ENCODE measurements at places on chromosomes 13 and 19. TPM values are rescaled to one million over a fixed set of nuclear protein-coding genes. Genes with fewer than 3 reads are reported as not detected.

DNA sequence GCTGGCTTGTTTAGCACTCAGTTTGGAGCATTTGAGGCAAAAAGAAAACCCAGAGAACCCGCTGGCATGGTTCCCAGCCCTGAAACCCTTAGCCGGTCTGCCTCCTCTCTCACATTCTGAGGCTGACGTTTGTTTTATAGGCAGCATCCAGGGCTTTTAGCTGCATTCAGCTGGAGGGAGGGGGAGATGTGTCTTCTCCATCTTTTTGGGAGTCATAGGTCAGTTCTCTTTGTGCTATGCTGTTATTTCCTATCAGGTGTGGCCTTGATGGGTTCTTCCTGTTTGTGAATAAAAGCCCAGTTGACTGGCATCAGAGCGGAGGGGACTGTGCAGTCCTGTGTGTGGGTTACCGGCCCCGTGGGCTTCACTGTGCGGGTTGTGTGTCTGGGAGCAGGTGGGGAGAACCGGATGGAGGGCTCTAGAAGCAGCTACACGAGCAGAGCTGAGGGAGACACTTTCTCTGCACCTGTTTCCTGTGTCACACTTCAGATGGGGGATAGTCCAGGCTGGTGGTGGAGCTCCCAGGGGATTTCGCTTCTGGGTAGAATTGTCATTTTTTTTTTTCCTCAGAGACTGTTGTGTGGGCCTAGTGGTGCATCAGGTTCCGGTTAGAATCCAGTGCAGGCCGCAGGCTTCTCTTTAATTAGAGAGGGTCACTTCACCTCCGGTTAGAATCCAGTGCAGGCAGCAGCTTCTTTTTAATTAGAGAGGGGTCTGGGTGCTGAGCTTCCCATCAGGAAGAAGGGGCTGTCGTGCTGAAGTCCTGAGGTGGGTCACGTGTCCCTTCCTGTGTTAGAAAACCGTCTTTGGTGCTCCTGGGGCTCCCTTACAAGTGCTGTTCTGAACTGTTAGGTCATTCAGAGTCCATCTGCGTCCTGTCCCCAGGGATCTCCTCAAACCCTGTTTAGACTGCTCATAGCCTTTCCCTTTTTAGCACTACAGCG, 69.6 kb downstream of the ARHGEF7 start:
- DNase-seq = no peak

DNA sequence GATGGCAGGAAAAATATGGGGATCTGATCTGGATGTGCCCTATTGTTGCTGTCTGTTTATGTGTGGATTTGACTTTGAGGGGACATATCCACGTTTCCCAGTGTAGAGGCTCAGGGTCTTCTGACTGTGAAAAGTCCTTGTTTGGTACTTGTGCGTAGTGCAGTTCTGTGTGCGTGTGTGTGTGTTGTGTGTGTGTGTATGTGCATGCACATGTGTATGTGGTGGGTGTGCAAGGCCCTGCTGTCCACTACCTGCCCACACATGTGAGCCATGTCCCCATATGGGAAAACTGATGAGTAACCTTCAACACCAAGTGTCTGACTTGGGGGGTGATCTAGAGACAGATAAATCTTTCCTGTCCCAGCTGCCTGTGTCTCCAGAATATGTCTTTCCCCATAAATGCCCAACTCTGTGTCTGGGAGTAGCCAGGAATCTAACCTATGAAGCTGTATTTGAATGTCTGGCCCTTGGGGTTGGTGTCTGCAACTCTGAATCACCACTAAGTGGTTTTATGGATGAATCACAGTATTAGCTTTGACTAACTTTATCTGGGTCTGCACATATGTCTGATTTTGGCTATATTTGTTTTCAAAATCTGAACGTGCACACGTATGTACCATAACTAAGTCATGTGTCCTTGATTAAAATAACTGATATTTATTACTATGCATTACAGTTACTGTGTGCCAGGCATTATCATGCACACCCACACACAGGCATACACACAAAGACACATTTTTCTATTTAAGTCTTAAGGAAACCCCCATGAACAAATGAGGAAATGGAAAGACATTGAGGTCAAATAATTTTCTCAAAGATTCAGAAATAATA, 17.4 kb downstream of the KLK2 start:
- DNase-seq = no peak

GRCh38 chr13:101415358-101416174, 742 bp downstream of the NALCN start:
- no peak for DNase-seq

DNA sequence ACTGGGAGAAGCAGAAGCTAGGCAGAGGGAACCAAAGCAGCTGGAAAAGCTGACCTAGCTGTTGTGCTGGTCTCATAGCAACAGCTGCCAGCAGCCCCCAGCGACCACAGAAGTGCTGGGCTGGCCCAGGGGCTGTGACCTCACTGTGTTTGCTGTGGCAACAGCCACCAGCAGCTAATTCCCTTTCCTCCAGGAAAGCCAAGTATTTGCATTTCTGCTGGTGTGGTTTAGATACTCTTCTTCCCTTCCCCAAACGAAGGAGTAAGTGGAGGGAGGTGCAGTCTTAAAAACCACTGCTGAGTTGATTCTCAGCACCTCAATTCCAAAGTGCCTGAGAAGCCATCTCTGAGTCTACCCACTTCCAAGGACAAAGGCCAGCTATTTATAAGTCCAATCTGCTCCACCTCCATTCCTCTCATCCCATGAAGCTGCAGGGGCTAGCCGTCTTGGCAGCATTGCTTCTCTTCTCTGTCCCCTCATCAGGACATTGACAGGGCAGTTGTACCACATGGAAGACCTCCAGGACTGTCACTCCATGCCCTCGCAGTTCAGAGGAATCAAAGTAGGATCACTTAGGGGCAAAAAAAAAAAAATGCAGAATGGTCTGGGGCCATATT, 11.5 kb upstream of the CCDC97 start:
- DNase-seq = no peak

Gene PIBF1
- 36.4 TPM for total RNA-seq

Gene COX7A1
- total RNA-seq = 66.7 TPM

Gene CBY2
- not detected for total RNA-seq

Gene FFAR2
- 0.36 TPM for total RNA-seq

GRCh38 chr19:10085641-10086590, at the start of gene SHFL:
Gene SHFL (plus strand): TSS chr19:10086317. CDS start chr19:10086428, 111 bp downstream.
- DNase-seq = peak; percentile 80

- DNase-seq = no peak
These were observed 12.0 kb upstream of the CRTC1 start for GRCh38 chr19:18671303-18672043.

- DNase-seq = no peak
These were observed 11.6 kb downstream of the NFILZ start for GRCh38 chr19:8641908-8642547.

GRCh38 chr13:109371066-109371465, 415.3 kb downstream of the IRS2 start:
- DNase-seq = no peak

Gene CYP4F12
- total RNA-seq = 98.1 TPM

- DNase-seq = no peak
These were observed 23.8 kb upstream of the ASF1B start for GRCh38 chr19:14160017-14160703.

- DNase-seq = no peak
These were observed 855.4 kb upstream of the SLITRK1 start for GRCh38 chr13:84737661-84738060.

DNA sequence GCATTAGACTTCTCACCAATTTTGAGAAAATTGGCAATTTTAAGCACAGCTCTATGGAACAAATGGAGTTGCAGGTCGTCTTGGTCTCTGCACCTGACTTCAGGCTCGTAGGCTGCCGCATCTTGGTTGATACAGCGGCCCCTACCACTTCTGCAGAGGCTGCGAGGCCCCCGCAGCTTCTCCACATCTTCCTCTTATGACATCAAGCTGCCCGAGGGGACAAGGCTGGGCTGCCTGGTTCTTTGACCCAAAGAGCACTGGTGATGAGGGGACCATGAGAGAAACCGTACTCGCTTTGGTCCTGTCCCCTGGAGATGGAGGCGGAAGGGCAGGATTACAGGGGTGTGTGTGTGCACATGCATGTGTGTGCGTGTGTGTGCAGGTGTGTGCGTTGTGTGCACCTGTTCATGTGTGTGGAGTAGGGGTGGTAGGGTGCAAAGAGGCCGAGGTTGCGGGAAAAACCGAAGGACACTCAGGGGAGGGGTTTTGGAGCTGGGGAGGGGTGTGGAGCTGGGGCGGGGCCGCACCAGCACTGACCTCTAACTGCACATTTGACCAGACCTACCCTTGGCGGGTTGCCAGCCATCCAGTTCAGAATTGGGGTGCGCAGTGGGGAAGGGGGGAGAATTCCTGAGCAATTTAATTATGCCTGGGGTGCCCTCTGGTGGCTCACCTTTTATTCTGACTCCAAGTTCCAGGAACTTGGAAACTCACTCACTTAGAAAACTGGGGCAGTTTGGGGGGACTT, 65.1 kb upstream of the ARHGEF7 start:
- no peak for DNase-seq

DNA sequence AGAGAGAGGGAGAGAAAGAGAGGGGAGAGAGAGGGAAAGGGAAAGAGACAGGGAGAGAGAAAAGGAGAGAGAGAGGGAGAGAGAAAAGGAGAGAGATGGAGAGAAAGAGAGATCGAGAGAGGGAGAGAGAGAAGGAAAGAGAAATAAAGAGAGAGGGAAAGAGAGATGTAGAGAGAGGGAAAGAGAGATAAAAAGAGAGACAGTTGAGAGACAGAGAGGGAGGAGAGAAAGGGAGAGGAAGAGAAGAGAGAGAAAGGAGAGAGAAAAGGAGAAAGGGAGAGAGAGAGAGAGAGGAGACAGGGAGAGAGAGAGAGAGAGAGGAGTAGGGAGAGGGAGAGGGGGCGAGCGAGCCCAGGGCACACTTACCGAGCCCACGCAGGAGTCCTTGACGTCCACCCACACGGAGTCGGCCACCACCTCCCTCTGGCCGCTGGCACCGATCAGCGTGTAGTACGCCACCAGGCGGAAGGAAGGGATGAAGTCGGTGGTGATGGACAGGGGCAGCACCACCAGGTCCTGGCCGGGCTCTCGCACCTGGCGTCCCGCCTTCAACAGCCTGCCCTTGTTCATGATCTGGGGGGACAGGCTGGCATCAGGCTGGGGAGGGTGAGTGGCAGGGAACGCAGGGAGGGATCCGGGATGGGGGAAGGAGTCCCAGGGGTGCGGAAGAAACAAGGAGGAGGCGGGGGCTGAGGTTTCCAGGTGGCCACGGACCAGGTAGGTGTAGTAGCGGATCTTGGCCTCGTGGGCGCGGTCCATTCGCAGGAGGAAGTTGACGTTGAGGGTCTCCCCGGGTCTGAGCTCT, 10.0 kb downstream of the C3 start:
- DNase-seq = no peak

- no peak for DNase-seq
These were observed 2.0 kb downstream of the REX1BD start for GRCh38 chr19:18590273-18591272.

DNA sequence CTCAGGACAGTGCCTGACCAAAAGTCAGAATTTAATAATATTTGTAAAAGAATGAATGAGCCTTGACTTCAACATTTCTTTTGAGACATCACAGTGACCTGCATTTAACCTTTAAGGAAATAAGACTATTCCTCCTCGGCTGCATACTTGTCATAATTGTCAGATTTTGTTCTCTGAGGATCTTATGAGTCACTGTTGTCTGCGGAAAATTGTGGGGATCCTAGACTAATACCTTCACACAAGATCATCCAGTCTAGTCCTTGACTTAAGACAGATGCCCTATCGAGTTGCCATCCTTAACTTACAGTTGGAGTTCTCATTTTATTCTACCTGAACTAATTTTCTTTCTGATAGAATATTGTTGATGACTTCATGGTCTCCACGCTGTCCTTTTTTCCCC, 198.4 kb downstream of the DLEU7 start:
- DNase-seq = no peak

Gene LENG9
- 10.2 TPM for total RNA-seq
